ENCODE measurements at places on chromosomes 7 and 10.

DNA sequence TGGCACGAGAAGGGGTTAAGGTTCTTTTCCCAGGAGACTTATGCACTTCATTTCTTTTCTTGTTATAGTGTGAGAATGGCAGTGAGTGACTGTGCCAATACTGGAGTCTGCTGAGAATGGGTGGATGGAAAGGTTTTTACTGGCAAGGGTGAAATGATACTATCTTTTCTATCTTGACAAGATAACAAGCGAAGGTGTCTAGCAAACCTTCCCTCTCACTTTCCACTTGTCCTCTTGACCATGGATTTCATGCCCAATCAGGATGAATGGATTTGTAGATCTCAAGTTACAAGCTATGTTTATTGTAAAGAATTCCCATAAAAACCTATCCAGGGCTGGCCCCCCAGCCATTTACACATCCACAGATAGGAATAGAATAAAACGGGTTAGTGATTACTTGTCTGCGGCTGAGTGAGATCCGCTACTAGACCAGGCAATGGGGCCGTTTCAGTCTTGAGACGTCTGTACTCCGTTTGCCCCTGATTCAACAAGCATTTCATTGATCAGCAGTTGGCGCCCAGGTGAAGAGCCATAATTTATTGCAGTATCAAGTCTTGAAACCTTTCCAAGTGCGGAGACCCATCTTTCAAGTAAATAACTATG is 152.6 kb downstream of the PRKCQ start:
- no peak for DNase-seq

DNA sequence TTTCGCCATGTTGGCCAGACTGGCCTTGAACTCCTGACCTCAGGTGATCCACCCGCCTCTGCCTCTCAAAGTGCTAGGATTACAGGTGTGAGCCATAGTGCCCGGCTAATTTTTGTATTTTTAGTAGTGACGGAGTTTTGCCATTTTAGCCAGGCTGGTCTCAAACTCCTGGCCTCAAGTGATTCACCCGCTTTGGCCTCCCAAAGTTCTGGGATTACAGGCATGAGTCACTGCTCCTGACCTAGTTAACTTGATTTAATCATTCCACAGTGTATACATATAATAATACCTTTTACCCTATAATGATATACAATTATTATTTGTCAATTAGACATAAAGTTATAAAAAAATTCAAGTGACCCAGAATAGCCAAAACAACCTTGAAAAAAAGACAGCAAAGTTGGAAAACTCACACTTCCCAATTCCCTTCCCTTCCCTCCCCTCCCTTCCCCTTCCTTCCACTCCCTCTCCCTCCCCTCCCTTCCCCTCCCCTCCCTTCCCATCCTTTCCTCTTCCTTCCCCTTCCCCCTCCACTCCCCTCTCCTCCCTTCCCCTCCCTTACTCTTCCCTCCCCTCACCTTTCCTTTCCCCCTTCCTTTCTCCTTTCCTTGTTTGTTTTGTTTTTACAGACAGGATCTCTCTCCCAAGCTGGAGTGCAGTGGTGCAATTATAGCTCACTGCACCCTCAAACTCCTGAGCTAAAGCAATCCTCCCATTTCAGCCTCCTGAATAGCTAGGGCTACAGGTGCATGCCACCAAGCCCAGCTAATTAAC is 14.8 kb upstream of the ZMIZ2 start:
- no peak for DNase-seq

DNA sequence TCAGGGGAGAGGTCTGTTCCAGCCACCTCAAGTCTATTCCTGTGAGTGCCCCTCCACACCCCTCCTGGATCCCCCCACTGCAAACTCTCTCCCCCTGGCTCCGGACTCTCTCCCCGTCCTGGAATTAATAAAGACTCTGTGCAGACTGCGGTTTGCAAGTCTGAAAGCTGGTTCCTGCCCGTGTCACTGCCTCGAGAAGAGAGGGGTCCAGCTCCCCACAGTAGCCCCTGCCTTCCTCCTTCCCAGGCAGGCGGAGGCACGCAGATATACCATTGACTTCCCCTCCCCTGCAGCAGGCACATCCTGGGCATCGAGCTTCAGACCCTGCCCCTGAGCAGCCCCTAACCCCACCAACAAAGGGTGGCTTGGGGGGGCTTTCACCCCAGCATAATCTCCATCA is 2.2 kb upstream of the ELN start:
- no peak for DNase-seq

GRCh38 chr7:2251841-2252771 is 10.1 kb downstream of the NUDT1 start:
- no peak for DNase-seq

- no peak for DNase-seq
These were observed 63.4 kb upstream of the GSDME start for GRCh38 chr7:24820730-24821044.

All from NCI-H82 (cell line).